Left renal pelvis (tissue), 4 donors: ENCODE measurements at places on chromosomes 1 and 21.

DNA sequence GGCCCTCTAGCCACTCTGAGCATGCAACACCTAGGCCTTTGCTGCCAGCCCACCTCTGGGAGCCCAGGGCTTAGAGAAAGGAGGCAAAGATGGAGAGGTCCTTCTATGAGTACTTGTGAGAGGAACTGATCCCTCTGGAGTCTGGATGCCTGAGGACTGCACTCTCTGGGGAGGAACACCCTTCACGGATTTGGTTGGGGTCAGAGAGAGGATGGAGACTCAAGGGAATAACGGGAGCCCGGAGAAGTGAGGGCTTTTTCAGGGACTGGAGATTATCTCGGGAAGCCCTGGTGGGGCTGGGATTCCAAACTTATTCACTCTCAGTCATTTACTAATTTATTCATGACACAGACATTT, 413 bp upstream of the C1orf232 start:
- DNase-seq, result no peak

DNA sequence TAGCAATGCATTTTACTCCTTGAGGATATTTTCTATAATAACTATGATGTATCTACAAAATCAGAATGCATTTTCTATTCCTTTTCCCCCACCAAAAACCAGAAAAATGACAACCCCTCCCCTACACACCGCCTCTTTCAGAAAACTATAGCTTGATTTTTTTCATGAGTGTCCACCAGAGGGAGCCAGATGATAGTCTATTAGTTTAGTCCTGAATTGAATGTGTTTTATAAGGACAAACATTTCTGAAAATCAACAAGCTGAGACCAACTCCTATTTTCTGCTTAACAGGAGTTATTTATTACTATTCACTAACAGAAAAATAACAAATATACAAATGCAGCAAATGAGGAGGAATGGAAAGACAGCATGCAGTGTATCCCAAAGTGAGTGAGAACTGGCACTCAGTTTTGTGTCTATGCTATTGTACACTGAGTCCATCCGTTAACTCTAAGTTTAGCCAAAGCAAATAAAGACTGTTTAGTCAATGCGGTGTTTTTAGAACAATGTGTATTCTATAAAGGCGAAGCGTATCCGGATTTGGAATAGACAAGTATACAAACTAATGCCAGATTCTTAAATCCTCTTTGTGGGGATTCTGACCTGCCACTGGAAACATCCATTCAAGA, 182.6 kb downstream of the VAV3 start:
- DNase-seq, result peak; percentile 29

DNA sequence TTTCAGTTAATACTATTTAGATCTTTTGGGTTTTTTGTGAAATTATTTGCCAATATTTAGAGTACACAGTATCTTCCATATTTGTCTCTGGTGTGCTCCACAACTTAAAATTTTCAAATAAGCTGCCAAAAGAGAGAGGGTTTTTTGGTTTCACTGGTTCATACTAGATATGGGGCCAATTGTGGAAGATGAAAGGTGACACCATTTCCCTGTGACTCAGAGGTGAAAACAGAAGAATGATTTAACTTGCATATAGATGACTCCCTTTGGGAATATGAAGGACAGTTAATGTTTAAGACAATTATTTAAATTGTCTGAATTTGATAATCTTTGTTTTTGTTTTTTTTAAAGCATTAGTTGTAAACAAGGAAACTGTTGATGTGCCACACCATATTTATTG, 37.5 kb downstream of the IVNS1ABP start:
- no peak for DNase-seq

- no peak for DNase-seq
These were observed 77.0 kb downstream of the RWDD3 start for GRCh38 chr1:95311014-95311413.

DNA sequence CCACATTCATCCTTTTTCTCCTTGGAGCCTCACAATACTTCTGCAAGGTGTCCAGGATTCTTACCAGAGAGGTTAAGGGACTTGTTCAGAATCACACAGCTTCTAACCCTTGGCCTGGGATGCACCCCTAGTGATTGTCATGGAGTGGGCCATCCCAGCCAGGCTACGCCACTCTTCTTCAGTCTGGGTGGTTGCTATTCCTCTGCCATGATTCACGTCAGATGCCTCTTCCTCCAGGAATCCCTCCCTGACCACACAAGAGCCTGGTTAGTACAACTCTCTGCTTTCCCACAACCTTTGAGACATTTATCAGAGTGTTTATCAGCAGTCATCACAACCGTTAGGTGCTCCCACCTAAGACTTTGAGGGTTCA, 121.8 kb downstream of the EPHB2 start:
- no peak for DNase-seq

GRCh38 chr1:109634292-109634691, 14.7 kb downstream of the AMPD2 start:
- no peak for DNase-seq

- DNase-seq, result no peak
These were observed 72.4 kb downstream of the PLXNA2 start for GRCh38 chr1:208171616-208172422.

GRCh38 chr1:92363401-92363800, 64.5 kb downstream of the RPAP2 start:
- no peak for DNase-seq
